CD4-positive, alpha-beta T cell treated with Interleukin-2 at 100 ng/mL for 4 hours (primary cell): ENCODE measurements at places on chromosomes 12 and 14.

- no peak for DNase-seq
These were observed 53.3 kb downstream of the TMX1 start for GRCh38 chr14:51293149-51293911.

- DNase-seq, result no peak
These were observed 3.8 kb downstream of the CS start for GRCh38 chr12:56296295-56296694.

- no peak for DNase-seq
These were observed 43.3 kb downstream of the PPP1R12A start for GRCh38 chr12:79891506-79892162.

- peak; percentile 78 for DNase-seq
These were observed 15.8 kb upstream of the TMEM30B start for GRCh38 chr14:61296719-61297502.

DNA sequence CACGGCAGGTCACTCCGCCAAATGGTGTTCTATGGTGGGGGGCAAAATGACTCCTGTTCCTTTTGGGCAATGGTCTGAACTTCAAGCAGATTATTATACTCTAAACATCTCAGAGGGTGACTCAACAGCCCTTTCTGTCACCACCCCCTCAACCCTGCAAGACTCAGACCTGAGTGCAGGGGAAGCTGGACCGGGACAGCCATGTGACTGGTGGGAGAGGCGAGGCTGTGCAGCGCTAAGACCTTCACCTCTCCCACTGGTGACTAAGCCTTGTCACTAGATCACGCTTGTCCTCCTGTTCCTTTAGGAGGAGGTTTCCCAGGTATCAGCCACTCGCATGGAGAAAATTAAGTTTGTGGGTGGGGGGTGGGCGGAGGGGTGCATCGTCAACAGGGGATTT lies 67.1 kb upstream of the CCND2 start:
- no peak for DNase-seq

DNA sequence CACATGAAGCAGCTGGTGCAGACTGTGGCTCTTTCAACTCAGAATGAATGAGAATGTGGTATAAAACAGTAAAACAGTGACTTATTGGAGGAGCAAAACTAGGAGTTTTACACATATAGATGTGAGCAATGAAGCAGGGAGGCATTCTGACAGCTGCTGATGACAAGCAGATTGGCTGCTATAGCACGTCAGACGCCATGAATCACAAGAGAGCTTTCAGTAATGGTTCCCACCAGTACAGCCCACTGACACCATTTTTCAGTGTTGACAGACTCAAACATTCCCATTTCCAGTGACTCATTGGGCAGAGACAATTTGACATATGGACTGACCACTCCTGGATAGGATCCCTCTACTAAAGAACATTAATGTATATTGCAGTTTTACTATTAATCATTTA lies 24.6 kb upstream of the FSCB start:
- DNase-seq, result no peak

GRCh38 chr14:99718031-99718810 lies 34.1 kb downstream of the CYP46A1 start:
- no peak for DNase-seq

- DNase-seq, result no peak
These were observed 49.2 kb downstream of the SYNE3 start for GRCh38 chr14:95467232-95467631.

DNA sequence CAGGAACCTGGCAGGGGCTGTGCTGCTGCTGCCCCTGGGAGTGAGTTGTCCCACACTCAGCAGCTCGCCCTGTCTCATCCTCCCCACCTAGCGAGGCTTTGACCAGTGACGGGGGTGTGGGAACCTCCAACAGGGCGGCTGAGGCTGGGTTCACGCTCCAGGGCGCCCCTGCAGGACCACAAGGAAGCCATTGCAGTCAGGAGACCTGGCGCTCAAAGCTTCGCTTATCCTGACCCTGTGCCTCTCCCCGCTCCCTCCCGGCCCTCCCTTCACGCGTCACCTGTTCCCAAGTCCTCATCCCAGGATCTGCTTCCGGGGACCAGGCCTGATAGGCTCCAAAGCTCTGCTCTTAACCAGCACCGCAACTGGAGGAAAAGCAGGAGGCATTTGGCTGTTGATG lies 272.0 kb upstream of the SFSWAP start:
- DNase-seq, result no peak

DNA sequence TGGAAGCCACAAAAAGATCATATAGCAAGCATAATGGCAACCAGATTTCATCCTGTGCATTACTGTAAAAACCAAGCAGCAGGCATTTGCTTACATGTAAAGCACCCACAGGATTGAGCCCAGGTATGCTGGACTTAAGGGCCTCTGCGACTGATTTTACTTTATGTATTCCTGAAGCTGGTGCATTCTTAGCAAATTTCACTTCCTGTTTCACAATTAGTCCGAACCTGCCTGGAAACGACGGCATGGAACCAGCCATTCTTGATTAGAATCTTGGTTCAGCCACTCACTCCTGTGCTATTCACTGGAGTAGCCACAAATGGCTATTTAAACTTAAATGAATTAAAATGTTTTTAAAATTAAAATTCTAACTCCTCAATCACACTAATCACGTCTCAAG lies 239.2 kb downstream of the NUAK1 start:
- DNase-seq, result no peak

GRCh38 chr12:58425481-58426392 lies 484.4 kb downstream of the ATP23 start:
- peak; percentile 3 for DNase-seq

- DNase-seq, result no peak
These were observed 834 bp downstream of the ARHGEF25 start for GRCh38 chr12:57611827-57612710.

- DNase-seq, result no peak
These were observed 104.5 kb downstream of the MYRFL start for GRCh38 chr12:69929531-69929930.

DNA sequence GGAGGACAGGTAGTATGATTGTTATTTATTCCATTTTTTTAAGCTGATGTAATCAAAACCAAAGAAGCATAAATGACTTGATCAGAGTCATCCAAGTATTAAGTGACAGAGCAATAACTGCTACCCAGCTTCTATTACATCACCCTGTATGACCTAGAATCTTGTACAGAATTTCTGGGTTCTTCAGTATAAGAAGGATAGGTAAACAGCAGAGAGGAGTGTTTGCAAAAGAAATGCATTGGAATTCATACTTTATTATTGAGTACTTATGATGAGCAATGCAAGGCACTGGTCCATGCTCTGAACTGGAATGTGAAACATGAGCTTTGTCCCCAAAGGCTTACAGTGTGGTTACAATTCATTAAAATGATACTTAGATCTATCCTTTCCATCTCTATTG lies 916.8 kb downstream of the DIO2 start:
- no peak for DNase-seq

DNA sequence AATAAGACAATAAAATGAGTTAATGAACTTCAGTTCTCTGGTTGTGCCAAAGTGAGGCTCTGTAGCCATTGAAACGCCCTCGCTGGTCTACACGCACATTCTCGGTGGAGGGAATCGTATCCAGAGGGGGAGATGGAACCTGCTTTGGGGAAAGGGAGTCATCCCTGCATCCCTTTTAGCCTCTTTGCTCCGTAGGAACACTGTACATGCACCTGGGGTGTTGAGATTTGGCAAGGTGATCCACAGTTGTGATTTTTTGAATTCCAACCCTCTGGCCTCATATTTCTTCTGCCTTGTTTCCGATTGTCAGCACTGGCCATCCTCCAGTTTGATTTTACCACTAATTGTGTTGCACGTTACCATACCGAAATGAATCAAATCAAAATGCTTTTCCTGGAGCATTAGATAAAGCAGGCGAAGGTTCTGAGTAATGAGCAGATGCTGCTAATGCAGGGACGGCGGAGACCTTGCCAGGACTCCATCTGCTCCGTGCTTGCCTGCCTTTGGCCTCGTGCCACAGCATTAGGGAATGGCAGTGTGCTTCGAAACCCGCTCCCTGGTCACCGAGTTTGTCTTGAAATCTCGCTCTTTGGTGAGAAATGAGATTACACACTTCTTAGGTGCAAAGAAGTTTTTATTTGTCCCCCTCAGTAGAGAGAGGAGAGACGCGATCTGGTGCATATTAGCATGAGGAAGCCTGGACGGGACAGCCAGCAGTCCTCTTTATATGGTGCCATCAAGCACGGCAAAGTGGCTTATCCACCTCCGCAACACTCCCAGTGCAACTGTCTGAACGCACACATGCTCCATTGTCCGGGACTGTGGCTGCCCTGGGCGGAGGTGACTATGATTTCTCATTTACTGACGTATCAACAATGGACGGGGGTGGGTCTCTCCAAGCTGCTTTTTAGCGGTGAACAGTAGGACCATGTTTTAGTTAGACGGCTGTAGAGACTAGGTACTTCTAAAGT lies 59.1 kb downstream of the FBXW8 start:
- DNase-seq, result no peak

GRCh38 chr12:89895101-89895500 lies 186.5 kb upstream of the ATP2B1 start:
- DNase-seq, result no peak

- no peak for DNase-seq
These were observed 175.8 kb downstream of the ETV6 start for GRCh38 chr12:11825278-11825677.

GRCh38 chr12:89565002-89565401 lies 39.2 kb upstream of the POC1B start:
- no peak for DNase-seq

- no peak for DNase-seq
These were observed 8.7 kb downstream of the KLRC4 start for GRCh38 chr12:10400829-10401228.

DNA sequence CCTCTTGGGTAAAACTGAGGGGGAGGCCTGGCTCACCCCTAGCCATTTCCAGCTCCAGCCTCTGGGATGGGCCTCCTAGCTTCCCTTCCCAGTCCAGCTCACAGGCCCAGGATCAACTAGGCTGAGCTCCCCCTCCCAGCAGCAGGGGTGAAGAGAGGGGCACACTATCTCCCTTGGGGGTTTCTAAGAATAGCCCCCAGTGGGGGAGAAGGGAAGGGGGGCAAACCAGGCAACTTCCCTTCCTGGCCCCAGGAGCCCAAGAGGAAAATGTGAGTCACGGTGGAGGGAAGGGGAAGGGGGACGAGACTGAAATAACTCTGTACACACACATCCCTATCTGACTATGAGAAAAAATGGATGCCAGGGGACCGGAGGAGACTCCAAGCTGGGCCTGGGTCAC lies 9.0 kb downstream of the ADCY6 start:
- no peak for DNase-seq

- no peak for DNase-seq
These were observed 91.6 kb downstream of the DHRS2 start for GRCh38 chr14:23727566-23728335.
